NCI-H69 (cell line): ENCODE measurements at places on chromosomes 12 and 14.
A peak's percentile ranks its signal among the peaks of the same experiment; 100 is the strongest.

GRCh38 chr12:122366685-122367475, 55.6 kb downstream of the CLIP1 start:
- DNase-seq = peak; percentile 34

GRCh38 chr14:52703225-52703624, 3.8 kb upstream of the PSMC6 start:
- no peak for DNase-seq

- no peak for DNase-seq
Measured at GRCh38 chr12:133233993-133234564, 1.6 kb downstream of the ANHX start.

DNA sequence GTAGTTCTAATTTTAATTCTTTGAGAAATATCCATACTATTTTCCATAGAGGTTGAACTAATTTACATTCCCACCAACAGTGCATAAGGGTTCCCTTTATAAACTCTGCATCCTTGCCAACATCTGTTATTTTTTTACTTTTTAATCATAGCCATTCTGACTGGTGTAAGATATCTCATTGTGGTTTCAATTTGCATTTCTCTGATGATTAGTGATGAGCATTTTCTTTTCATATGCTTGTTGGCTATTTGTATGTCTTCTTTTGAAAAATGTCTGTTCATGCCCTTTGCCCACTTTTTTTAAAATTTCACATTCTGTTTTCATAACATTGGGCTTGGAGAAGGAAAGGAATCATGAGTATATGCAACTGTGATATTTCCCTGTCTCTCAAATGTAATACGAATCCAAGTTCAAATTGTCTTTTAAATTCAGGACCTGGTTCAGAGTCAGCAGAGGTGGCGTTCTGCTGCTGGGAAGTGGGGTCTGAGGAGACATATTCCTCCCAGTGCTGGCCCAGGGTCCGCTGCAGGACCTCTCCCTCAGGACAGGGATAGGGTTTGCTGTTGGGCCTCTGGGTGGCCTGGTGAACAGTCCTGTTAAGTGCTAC, 81.2 kb upstream of the ETV6 start:
- no peak for DNase-seq

GRCh38 chr12:81596558-81596957, 162.6 kb downstream of the PPFIA2 start:
- peak; percentile 97 for DNase-seq

- peak; percentile 95 for DNase-seq
Measured at GRCh38 chr12:49088150-49088931, 6.3 kb downstream of the DHH start.

GRCh38 chr12:115946092-115946491, 331.4 kb downstream of the MED13L start:
- DNase-seq = no peak

DNA sequence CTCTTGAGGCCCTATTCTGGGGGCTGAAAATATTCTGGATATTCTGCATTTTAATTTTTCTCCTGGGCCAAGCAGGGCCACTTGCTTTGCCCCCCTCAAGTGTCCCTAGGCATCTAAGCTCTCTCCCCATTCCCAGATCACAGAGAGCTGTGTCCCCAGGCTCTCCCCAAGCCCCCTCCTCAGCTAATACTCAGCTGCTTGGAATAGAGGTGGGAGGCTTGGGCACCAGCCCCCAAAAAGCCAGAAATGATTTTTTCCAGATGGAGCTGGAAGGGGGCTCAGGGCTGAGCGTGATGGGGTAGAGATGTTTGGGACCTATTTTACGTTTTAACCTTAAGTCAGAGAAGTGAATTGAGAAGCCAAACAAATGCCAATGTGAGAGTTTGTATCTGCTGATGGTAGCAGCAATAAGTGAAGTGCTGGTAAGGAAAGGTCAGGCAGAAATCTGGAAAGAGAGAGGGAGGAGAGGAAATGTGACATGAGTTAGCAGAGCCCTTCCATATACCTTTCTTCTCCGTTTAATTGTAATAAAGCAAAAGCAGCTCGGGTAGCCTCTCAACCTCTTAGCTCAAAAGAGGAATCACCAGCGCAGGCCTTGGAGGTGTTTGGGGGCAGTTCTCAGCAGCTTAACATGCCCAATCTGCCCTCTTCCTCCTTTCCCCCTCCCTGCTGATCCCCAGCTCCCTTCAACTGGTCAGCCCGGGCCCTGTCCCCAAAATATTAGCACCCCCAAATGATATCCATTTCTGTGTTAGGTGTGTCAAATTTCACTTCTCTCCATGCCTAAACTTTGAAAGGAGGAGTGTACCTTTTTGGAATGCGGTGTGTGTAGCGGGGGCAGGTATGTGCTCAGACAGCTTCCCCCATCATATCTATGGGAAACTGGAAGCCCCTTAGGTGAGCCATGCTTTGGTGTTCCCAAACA, 5.0 kb upstream of the HOXC6 start:
- DNase-seq = no peak

DNA sequence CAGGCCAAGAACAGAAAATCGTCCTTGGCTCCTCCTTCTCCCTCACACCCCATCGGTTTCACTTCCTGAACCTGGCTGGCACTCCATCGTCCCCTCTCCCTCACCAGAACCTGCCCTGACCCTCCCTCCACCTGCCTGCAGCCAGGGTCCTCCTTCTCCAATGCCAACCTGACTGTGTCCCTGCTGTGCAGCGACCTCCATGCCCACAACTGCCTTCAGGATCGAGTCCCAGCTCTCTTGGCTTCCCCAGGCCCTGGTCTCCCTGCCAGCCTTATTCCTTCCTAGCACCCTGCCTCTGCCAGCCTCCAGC, 19.8 kb downstream of the HVCN1 start:
- no peak for DNase-seq

GRCh38 chr14:104436047-104436591, 143.4 kb upstream of the C14orf180 start:
- peak; percentile 61 for DNase-seq

GRCh38 chr12:8637244-8637643, 24.6 kb upstream of the AICDA start:
- no peak for DNase-seq

DNA sequence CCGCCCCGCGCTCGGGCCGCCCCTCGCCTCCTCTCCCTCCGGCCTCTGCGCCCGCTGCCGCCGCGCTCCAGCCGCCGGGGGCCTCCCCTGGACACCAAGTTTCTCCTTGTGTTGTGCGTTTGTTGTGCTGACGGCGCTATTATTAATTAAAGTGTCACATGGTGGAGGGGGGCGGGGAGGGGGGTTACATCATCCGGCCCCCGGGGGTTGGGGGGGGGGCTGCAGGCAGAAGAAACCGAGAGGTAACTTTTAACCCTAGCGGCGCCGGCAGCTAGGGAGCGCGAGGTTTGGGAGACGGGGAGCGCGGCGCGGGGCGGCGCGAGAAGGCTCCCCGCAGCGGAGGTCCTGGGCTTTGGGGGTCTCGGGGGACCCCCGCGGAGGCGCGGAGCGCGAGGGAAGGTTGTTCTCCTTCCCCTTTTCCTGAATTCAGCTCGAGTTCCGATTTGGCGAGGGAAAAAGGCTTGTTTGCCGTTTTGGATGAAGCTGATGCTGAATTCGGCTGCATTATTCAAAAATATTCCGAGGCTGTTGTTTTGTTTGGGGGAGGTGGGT, at the start of gene HRK:
HRK (minus strand) TSS at position 117 of the 552 bp plus-strand sequence. CDS start 134 bp downstream, outside the sequence.
- peak; percentile 94 for DNase-seq

- DNase-seq = no peak
Measured at GRCh38 chr12:60021235-60021634, 425.4 kb downstream of the SLC16A7 start.

DNA sequence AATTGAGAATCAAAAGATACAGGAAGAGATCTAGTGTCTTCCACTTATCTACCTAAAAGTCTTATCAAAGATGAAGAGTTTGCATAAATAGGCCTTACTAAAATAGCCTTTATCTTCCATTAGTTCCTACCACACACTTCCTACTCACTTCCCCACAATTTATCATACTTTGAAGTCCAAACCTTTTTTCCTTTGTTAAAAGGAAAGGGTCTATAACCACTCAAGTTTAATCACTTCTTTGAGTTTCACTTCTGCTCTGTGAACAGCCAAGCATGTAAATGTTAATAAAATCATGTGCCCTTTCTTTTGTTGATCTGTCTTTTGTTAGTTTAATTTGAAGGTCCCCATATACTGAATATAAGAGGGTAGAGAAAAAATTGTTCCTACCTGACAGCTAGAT, 114.5 kb downstream of the PHLDA1 start:
- DNase-seq = no peak

DNA sequence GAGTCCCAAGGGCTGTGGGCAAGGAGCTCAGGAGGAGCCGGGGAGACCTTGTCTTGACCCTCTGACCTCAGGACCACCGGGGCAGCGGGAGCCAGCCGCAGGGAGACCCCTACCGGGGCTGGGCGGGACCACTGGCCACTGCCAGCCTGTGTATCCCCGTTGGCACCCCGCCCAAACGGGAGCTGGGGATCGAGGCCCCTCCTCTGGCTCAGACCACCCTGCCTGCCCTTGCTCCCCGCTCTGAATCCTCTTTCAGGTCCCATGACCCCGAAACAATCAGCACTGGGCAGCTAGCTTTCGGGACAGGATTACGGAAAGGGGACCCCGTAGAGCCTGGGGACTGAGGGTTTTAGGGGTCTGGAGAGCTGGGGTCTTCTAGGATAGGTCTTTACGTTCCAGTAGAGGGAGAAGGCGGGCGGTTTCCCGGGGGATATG, 1.3 kb downstream of the GLI1 start:
- peak; percentile 48 for DNase-seq

- no peak for DNase-seq
Measured at GRCh38 chr12:60849723-60850122, 1253.9 kb downstream of the SLC16A7 start.

DNA sequence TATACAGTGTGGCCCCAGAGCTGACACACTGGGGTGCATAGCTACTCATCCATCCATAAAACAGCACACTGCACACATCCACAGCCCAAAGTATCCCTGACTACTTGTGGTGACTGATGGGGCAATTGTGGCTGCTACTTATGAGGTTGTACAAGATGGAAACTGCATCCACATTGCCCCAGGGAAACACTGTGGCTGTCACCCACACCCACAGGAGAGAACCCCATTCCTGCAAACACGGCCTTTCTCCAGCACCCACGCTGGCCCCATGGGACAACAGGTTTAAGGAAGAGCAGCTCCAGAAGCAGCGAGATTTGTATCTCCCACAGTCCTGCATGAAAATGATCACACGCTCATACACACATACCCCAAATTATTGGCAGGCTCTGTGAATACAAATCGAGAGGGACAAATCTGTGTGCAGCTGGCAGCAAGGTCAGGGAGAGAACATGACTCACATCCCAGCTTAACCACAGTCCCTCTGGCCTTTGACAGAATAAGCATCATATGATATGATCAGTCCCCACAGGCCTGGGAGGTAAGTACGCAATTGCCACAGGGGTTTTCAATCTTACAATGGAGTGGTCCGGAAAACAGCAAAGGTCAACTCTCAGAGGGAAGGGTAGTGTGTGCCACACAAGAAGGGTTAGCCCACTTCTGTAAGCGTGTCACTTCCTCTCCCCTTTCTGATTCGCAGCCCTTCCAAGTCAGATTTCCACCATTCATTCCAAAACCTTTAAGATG, 61.9 kb downstream of the ESR2 start:
- no peak for DNase-seq

DNA sequence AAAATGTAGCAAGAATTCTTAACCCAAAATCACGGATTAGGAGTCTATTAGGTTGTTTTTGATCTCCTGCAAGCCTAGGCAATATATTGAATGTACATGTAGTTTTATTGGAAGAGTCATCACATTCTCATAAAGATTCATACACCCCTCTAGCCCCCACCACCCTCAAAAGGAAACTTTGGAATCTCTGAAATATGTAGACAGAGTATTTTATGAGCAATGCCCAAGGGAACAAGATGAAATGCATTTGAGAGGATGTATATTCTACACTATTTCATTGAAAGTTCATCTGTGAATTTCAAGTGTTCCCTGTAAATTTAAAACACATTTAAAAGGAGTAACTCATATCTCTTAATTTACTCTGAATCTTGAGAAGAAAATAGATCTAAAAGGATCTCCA, 103.7 kb downstream of the SYT1 start:
- DNase-seq = no peak

DNA sequence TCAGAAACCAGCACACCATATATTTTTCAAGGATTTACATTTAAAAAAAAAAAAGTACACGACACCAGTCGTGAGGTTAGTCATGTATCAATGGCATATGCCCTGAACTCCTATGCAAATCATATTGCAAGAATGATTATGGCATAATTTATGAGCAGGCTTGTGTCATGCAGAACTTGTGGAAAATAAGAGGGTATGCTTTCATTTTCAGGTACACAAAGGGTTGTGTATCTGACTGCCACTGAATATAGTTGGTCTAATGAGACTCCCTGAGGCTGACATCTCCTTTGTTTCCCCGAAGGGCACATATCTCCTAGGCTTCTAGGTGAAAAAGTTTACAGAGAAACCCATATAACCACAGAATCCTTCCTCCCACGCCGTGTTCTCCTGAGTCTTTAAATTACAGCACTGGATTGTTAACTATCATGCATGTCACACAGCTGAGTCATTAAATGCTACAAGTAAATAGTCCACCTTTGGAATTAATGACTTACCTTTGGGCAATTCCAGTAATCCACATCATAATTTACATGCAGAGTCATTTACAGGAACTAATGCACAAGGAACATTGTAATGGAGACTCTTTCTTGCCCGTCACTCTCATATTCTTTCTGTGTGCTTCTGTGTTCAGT, 356.7 kb upstream of the DIO2 start:
- DNase-seq = peak; percentile 77

DNA sequence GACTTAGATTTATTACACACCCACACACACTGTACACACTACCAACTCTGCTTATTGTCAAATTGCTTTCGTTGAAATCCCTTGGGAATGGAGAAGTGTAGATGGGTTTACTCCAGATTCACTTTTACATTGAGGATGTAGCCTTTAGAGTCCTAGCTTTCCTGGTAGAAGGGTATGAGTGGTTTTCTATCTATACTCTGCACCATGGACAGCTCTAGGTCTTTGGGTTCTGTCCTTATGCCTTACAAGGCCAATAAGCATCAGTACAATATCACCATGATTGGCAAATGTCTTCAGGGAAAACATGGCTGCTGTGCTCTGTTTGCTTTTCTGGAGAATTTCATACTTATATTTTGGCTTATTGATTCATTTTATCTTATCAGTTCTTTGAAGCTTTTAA, 1063.9 kb downstream of the SLC6A15 start:
- no peak for DNase-seq

DNA sequence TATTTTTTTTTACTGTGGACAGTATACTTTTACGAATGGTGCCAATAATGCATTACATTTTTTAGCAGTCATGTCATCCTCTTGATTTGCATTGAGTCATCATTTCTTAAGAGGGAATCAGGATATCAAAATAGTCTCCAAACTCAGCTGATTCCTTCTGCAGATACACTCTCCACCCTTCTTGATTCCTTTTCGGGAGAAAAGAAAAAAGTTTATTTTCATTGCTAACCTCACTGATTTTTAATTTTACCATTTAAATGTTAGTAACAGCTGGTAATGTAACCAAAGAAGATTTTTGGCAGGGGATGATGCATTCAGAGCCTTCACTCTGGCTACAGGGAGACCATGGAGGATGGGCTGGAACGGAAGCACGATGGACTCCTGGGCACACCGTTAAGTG, 47.5 kb downstream of the MRPL42 start:
- no peak for DNase-seq

GRCh38 chr12:69583203-69583602, 2.1 kb upstream of the CCT2 start:
- peak; percentile 36 for DNase-seq

GRCh38 chr14:69863083-69863482, 16.1 kb upstream of the SMOC1 start:
- no peak for DNase-seq

- no peak for DNase-seq
Measured at GRCh38 chr12:6183689-6184428, 16.3 kb upstream of the CD9 start.
